ENCODE measurements at places on chromosomes 12 and 14.
A peak's percentile ranks its signal among the peaks of the same experiment; 100 is the strongest.

DNA sequence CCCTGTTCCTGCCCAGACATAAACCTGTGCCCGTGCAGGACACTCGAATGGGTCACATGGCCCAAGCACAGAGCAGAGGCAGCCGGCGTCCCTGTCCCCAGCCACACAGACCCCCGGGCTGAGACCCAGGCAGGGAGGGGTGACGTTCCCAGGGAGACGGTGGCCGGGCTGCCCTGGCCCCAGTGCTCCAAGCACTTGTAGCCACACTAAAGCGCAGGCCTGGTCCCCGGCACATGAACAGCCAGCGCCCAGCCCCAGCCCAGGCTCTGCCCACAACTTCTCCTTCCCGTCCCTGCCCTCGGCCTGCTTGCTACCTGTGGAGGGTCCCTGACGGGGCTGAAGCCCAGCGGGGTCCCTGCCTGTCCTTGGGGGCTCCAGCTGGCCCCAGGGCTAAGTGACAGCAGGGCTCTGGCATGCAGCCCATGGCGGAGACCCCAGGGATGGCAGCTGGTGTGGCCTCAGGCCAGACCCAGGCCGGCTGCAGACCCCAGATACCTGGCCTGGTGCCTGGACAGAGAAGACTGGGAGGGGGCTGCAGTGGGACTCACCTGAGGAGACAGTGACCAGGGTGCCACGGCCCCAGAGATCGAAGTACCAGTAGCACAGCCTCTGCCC lies 338.4 kb downstream of the TMEM121 start:
- DNase-seq, result peak; percentile 12

DNA sequence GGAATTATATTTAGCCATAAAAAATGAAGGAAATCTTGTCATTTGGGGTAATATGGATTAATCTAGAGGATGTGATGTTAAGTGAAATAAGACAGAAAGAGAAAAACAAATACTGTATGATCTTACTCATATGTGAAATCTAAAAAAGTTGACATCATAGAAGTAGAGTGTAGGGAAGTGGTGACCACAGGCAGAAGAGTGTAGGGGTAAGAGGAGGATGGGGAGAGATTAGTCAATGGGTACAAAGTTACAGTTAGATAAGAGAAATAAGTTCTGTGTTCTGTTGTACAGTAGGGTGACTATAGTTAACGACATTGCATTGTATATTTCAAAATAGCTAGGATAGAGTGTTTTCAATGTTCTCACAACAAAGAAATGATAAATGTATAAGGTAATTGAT lies 87.0 kb downstream of the TSHR start:
- no peak for DNase-seq

- no peak for DNase-seq
Observed at GRCh38 chr14:63852271-63852816, 460 bp upstream of the SYNE2 start.

- DNase-seq, result no peak
Observed at GRCh38 chr12:89257340-89257739, 95.0 kb downstream of the DUSP6 start.

GRCh38 chr14:83483063-83483462 lies 1949.4 kb upstream of the SEL1L start:
- DNase-seq, result no peak

GRCh38 chr14:91019673-91020072 lies 40.8 kb downstream of the RPS6KA5 start:
- DNase-seq, result no peak

DNA sequence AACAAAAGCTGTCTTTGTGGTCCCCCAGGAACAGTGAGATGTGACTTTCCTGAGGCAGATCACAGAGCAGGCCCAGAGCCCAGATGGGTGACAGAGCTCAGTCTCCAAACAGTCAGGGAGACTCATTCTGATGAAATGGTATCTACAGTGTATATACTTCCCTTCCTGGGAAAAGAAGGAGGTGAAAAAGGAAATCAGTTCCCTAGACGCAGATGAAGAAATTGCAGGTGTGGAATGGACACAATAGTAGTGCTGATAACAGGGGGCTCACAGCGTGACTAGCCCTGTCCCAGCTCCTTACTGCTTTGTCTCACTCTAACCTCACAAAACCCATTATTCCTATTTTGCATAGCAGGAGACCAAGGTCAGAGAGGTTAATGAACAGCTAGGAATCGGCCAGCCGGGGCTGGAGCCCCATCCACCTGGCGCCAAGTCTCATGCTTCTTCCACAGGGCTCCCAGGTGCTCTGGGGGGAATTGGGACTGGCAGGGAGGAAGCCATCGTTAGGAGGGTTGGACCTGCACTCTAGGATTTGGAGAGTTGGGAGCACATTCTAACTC lies 11.9 kb downstream of the KCNH3 start:
- no peak for DNase-seq

- DNase-seq, result no peak
Observed at GRCh38 chr12:115756271-115756670, 521.2 kb downstream of the MED13L start.

All from uterus (tissue), 4 donors.